ENCODE measurements at places on chromosomes 7 and 10.
A peak's percentile ranks its signal among the peaks of the same experiment; 100 is the strongest.

GRCh38 chr10:114855776-114856543, 34.4 kb downstream of the FHIP2A start:
- no peak for DNase-seq

DNA sequence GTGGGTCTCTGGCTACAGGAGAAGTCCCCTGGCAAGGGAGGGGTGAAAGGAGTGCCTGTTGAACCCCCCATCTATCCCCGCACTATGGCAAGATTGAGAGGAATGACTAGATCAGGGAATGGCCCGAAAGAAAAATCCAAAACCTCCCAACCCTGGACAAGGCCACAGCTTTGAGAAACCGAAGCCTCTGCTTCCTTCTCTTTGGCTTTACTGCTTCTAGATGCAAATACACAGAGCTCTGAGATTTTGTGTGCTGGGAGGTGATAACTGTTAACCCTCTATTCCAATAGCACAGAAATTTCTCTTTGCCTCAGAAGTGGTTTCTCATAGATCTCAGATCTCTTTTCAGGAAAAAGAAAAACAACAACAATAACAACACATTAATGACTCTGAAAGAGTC, 15.0 kb downstream of the CAV1 start:
- DNase-seq: no peak

- no peak for DNase-seq
Measured at GRCh38 chr10:123069246-123069986, 60.6 kb downstream of the ACADSB start.

- DNase-seq: no peak
Measured at GRCh38 chr7:17279061-17279460, 19.4 kb upstream of the AHR start.

- DNase-seq: peak; percentile 48
Measured at GRCh38 chr10:14648005-14648765, 126.5 kb downstream of the FAM107B start.

DNA sequence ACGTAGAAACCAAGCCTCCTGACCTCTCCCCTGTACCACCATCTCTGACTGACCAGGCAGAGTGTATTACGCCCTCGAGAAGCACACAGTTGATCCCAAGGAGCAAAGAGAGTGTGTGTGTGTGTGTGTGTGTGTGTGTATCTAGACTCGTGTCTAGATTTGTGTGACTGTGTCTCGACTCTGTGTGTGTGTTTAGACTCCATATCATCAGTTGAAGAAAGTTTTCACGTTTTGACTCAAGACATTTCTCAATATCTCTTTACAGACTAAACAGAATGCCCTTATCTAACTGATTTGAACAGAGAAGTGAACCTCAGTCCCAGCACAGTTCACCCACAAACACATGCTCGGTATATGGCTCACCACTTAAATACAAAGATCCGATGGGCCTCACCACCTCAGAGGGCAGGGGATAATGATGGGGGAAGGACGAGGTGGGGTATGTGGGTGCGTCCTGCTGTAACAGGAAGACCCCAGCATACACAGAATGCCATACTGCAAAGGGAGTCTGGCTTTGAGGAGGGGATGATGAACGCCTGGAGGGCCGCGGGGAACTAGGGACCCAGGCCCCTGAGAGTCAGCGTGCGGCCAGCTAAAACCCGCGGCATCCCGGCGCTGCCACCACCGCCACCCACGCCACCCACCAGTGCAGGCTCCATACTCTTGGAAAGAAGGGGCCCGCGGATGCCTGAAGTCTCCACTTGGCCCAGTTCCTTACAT, 780 bp downstream of the ALDH18A1 start:
- peak; percentile 2 for DNase-seq

DNA sequence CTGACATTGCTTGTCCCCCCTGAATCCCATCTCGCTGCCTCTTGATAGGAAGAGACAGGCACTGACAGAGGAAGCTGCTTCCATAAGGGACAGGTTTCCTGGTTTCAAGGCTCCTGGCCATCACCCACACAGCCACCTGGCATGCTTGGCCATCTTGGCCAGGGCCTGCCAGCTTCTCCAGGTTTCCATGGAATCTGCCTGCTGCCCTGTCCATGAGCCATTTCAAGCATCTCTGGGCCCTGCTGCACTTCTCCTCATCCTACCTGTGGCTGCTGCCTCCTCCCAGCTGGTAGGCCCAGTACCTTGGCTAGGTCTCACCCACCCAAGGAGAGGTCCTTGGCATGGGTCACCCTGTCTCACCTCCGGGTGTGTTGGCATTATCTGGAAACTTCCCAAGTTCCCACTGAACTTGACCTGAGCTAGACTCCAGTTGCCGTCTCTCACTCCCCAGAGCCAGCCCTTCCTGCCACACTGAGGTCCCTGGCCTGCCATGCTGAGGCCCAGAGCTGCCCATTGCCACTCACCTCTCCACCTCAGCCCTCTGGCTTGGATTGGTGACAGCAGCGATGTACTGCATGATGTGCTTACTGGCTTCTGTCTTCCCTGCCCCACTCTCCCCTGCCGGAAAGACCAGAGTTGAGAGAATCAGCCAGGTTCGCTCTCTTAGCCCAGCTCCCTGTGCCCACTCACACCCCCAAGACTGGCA, 2.6 kb downstream of the MYO1G start:
- no peak for DNase-seq
